Right atrium auricular region (tissue), 2 donors: ENCODE measurements at places on chromosomes 6 and 20. TPM values are rescaled to one million over a fixed set of nuclear protein-coding genes. Genes with fewer than 3 reads are reported as not detected.

NKX2-4 gene
- not detected for total RNA-seq

GRCh38 chr20:37326666-37327065, 19.3 kb upstream of the SRC start:
- no peak for DNase-seq

DNA sequence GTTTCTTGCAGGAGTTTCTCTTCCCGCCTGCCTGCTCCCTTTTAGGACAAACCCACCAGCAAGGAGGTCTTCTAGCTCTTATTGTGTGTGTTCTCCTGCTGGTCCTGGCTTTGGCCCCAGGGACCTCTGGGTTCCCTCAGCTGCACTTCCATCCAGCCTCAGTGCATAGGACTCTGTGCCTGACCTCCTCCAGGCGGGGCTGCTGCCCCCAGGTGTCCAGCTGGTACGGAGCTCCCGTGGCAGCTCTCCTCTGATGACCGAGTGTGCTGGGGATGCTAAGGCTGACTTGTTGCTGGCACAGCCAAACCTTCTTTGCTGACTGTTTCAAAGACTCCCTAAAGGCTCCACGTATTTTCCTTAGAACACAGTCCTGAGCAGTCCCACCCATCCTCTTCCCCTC, 167.6 kb upstream of the PROKR2 start:
- DNase-seq = no peak

NHSL1 gene
- 41.6 TPM for total RNA-seq

DNA sequence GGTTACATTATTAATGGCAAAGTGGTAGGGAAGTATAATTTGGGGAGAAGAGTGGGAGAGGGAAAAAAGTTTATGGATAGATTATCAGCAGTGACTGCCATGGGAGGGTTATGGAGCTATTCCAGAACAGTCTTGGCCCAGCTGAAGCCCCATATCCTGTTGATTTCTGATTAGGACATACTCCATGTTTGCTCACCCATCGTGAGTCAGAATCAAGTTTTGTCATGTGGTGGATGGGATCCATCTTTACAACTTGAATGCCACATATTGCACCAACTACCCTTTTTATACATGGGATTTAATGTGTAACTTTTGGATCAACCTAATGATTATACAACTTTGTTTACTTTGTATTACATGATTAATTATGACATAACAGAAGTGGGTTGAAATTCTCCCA, 217.0 kb downstream of the HAO1 start:
- DNase-seq = no peak

HMGA1 gene
- total RNA-seq = 37.8 TPM

GRCh38 chr20:59933849-59934585, 580 bp upstream of the SYCP2 start:
- peak; percentile 71 for DNase-seq

GRCh38 chr6:159433550-159433949, 259.5 kb downstream of the SOD2 start:
- DNase-seq = no peak

- no peak for DNase-seq
Measured at GRCh38 chr6:143872201-143872600, 7.9 kb downstream of the ZC2HC1B start.

GRCh38 chr6:89134723-89135122, 11.1 kb upstream of the PM20D2 start:
- DNase-seq = no peak

KPNA5 gene
- total RNA-seq = 6.9 TPM

DNA sequence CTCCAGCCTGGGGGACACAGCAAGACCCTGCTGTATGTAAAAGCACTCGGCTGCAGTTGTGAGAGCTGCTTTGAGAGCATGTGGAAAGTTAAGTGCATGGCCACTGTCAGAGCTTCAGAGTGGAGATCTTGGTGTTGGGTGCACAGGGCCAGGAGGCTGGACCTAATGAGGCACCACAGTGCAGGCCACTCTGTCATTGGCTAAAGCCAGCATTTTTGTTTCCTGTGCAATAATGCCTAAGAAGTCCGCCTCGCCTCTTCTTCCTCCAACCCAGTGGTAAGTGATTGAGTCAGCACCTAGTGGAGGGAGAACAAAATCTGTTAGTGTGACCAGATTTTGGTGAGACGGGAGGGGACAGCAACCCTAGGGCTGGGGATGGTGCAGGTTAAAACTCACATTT, 60.6 kb downstream of the SSR1 start:
- no peak for DNase-seq

DNA sequence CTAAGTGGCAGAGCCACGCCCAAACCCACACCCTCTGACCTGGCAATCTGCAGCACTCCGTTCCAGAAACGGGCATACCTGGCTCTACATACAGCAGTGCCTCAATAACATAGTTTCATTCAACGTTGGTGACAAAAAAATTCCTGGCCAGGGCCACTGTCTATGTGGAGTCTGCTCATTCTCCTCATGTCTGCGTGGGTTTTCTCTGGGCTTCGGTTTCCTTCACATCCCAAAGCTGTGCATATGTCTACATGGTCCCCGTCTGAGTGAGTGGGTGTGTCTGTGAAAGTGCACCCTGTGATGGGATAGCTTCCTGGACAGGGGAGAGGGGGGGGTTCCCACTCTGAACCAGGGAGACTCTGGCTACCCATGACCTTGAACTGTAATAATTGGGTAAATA, 2.1 kb downstream of the KIAA0319 start:
- DNase-seq = no peak

- no peak for DNase-seq
Measured at GRCh38 chr6:33587529-33587928, 7.5 kb upstream of the BAK1 start.

MYL9 gene
- total RNA-seq = 558 TPM

CALHM6 gene
- total RNA-seq = 3.1 TPM

GRCh38 chr20:36614781-36615557, 9.4 kb downstream of the RAB5IF start:
- no peak for DNase-seq

TLDC2 gene
- total RNA-seq = not detected

DNA sequence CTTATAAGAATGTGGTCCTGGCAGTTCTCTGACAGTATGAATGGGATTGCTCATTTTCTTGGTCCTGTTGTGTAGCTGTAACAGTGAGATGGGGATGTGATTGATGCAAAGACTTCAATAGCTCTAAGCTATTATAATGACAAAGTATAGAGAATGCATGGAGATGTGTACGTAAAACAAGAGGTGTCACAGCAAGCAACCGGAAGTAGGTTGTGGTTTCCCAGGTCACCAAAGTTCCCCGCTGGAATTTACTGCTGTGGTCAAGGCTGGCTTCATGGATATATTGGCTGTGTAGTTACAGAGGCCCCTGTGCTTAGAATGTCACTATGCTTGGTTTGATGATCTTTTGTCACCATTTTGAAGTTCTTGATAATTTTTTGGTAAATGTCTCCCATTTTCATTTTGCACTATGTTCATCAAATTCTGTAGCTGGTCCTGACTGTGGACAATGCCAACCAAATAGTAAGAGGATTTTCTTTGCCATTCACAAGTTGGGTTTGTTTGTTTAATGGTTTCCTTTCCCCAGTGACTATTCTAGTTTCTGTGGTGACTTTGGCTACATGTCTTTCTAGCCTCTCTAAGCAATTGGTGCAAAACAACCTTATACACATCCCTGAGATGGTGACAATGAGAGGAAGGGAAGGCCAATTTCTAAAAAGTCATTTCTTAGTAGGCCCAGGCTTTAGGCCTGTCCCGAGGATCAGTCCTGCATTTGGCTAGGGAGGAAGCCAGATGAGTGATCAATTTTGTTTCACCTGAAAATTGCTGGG, 10.5 kb downstream of the DNAH8 start:
- no peak for DNase-seq

DNA sequence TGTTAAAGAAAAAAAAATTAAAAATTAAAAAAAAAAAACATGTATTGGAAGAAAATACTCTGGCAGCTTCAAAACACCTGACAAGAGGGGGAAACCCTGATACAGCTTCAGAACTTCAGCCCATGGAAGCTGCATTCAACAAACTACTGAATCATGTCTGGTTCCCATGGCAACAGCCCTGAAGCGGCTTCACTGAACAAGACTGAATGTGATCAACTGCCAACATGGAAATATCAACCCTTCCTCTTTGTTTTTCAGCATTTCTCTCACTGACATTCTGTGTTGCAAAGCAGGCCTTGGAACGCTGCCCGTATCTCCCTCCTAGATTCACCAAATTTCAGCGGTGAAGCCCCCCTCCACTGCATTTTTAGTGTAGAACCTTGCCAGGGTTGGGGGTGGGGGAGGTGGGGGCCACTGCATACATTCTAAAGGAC, 91.3 kb upstream of the SHLD1 start:
- DNase-seq = peak; percentile 96

GRCh38 chr6:72817208-72817607, 195.3 kb downstream of the KCNQ5 start:
- no peak for DNase-seq

DNA sequence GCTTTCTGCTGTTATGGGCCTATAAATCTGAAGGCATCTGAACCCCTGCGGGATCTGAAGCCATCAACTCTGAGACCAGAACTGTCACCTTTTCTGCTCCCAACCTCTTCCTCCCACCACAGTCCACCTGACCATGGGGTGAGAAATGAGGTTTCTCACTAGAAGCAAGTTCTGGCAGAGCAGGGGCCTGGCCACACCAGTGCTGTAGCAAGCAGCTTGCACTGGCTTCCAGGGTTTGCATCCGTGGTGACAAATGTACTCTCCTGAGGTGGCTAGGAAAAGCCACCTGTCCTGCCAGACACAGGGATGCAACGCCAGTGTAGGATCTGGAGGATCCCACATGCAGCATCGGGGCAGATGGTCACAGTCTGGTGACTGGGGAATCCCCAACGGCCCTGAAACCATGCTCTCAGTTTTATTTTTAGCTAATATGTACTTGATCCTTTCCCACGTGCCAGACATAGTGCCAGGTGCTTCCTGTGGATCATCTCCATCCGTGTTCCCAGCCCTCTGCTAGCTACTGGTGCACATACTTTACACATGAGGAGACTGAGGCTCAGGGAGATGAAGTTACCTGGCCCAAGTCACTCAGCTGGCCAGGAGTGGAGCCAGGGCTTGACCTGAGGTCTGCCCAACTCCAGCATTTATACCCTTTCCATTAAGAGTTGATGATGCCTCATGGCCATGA, 122.1 kb upstream of the SPACA1 start:
- DNase-seq = no peak

OXT gene
- not detected for total RNA-seq

DNA sequence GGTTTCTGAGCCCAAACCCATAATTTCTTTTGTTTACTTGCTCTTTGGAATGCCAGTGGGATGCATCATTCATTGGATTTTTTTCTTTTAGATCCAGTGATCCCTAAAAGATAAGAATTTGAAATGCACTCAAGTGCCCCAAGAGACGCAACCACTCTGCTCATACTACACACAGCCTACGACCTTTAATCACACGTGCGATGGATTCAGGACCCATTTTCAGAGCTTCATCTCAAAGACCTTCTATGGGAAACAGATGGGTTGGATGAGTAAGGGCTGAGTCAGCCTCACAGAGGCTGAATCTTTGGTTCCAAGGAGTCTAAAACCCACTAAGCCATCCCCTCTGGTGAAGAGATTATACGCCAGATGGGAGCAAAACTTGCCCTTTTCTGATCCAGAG, 265.5 kb upstream of the EXOC2 start:
- no peak for DNase-seq

GRCh38 chr6:131669891-131670290, 31.3 kb downstream of the OR2A4 start:
- no peak for DNase-seq

DNA sequence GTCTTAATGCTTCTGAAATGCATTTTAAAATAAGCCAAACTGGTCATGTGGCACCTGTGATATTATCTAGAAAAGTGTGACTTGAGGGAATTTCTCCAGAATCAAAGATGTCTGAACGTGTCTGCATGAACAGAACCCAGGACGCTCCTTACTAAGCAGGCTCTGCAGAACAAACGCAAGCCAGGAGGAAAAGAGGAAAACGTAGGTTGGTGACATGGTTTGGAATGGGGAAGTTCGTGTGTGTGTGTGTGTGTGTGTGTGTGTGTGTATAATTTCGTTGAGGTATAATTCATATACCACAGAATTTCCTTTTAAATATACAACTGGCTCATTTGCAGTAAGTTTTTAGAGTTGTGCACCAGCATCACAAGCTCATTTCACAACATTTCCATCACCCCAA, 200.5 kb upstream of the FOXQ1 start:
- no peak for DNase-seq

DNA sequence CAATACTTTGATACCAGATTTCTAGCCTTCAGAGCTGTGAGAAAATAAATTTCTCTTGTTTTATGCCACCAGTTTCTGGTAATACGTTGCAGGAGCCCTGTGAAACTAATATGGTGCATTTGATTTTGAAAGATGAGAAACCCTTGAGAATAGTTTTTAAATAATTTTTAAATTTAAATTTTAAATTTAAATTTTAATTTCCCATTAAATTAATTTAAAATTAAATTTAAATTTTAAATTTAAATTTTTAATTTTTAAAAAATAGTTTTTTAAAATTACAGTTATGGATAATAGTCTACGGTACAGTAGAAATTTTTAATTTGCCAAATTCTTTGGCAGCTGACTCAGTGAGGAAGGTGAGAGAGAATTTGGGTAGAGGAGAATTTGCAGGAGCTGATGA, 68.6 kb upstream of the SLC24A3 start:
- DNase-seq = no peak

KIF6 gene
- total RNA-seq = not detected

DNA sequence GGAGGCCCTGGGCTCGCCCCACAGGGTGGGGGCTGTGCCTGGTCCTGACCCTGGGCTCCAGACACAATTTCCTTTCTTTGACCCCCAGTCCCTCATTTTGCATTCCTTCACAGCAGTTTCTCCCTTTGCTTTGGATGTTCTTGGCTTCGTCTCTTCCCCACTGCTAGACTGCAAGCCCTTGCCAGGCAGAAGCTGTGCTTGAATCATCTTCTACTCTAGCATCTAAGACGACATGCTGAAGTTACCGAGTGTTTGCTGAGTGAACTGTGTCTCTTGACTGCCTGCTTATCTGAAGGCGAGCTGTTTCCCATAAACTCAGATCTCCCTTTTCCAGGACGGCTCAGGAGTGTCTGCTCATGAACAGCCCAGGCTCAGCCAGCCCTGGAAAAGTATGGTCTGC, 14.3 kb upstream of the SYNDIG1 start:
- no peak for DNase-seq

- no peak for DNase-seq
Measured at GRCh38 chr6:57247603-57248002, 25.5 kb upstream of the RAB23 start.

LY6G5C gene
- total RNA-seq = 1.2 TPM

- DNase-seq = no peak
Measured at GRCh38 chr6:27237089-27237803, 10.3 kb upstream of the PRSS16 start.

DNA sequence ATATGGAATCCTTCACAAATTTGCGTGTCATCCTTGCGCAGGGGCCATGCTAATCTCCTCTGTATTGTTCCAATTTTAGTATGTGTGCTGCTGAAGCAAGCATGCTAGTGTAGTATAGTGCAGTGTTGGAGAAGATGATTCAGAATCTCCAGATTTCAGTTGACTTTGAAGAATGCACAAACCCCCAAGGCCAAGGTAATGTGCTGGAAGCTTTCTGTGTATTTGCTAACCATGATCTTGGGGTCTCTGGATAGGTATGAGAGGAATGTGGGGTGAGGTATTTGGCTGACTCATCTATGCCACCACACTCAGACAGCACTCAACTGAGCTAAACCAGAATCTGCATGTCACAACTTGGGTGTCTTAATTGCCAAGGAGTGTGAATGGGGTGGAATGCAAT, 42.6 kb upstream of the DEK start:
- no peak for DNase-seq

GRCh38 chr6:37314487-37315156, 39.2 kb upstream of the RNF8 start:
- no peak for DNase-seq
